Metanephros (tissue), 2 donors: ENCODE measurements at places on chromosomes 3 and 15. TPM values are rescaled to one million over a fixed set of nuclear protein-coding genes. Genes with fewer than 3 reads are reported as not detected.

RLBP1 gene
- not detected for total RNA-seq

CLDN18 gene
- 0.29 TPM for total RNA-seq

SCN11A gene
- 1.5 TPM for total RNA-seq

IQCH gene
- 4.8 TPM for total RNA-seq
